ENCODE measurements at places on chromosomes 2 and 18. TPM values are rescaled to one million over a fixed set of nuclear protein-coding genes. Genes with fewer than 3 reads are reported as not detected.
A peak's percentile ranks its signal among the peaks of the same experiment; 100 is the strongest.

DNA sequence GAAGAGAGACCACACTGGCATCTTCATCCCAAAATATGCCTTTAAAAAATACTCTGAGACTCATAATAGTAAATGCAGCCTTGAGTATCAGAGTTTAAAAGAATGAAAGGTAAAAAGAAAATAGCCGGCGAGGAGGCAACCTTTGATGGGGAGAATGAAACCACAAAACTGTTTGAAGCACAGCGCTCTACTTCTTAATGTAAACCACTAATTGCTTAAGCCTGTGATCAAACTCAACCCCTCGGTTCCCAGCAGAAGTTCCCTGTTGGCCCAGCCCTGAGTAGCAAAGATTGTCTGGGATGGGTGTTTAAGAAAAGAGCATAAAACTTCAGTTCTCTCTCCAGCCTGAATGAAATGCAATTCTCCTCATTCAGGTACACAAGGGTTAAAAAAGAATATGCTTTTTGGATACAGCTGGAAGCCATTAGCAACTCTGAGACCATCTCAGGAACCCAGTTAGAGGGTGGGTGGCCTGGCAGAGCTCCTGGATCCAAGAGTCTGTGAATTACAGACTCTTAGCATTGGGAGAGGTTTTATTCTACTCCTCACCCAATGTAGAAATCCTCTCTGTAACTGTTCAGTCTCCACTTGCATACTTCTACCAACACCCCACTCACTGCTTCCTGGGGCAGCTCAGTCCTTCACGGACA, 44.8 kb downstream of the VIT start:
- DNase-seq = peak; percentile 55

DNA sequence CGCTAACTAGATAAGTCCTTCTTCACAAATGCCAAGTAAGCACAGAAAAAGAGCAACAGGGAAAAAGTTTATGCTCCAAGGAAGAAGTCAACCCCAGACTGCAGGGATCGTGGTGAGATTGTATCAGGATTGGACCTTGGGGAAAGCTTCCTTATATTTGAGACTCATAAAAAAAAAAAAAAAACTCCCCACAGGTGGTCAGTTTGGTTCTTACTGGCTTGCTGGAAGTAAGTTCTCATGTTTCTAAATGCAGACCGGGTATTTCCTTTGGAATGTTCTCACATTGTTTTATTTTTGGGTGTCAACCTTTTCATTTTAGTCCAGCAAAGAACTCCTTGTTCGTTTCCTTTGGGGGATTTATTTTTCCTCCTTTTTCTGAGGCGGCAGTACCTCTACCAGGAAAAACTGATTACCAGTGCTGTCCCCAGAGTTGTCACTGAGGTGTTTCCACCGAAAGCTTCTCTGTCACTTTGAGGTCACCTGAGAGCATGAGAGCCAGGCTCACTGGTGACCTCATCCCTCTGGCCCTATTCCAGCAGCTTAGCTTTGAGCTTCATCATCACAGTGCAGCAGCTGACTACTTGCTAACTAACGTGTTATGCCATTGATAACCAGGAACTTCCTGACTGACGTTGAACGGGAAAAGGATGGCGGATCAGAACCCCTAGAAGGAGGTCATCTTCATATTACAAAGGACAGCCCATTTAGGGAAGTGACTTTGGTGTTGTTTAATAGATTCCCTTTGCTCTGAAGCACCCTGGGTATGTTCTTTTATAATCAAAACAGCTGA, 16.8 kb upstream of the ATP8B1 start:
- DNase-seq = peak; percentile 66

GRCh38 chr2:55399815-55400214, 19.8 kb downstream of the CCDC88A start:
- DNase-seq = no peak

GRCh38 chr18:28984731-28985130, 807.8 kb upstream of the CDH2 start:
- no peak for DNase-seq

- DNase-seq = no peak
Observed at GRCh38 chr2:42117182-42117579, 52.0 kb upstream of the EML4 start.

DNA sequence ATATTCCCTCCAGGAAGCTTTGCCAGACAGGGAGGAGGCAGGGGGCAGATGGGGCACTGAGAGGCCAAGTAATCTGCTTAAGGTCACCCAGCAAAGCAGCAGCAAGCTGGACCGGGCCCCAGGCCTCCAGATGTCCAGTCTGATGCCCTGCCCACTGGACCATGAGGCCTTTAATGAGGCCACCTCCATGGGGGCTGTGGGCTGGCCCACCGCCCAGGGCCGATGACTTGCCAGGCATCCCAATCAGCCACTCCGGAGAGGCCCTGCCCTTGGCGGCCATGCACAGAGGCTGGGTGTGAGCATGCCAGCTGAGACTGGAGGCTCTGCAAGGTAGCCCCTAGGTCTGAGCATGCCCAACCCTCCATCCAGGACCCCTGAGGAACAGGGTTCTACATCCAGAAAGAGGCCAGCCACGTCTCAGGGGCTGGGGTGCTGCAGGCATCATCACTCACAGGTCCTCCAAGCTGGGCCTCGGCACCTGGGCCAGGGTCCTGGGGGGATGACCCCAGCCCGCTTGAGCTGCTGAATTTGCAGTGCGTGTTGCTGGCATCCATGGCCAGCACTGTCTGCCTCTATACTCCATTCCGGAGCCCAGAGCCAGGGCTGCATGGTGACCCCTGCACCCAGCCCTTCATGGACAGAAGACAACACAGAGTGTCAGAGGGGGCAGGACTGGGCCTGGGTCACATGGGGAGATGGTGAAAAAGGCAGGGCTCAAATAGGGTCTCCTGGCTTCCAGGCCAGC, 164.2 kb downstream of the INHBB start:
- DNase-seq = no peak

- DNase-seq = no peak
Observed at GRCh38 chr18:39870591-39870990, 2084.4 kb upstream of the PIK3C3 start.

DNA sequence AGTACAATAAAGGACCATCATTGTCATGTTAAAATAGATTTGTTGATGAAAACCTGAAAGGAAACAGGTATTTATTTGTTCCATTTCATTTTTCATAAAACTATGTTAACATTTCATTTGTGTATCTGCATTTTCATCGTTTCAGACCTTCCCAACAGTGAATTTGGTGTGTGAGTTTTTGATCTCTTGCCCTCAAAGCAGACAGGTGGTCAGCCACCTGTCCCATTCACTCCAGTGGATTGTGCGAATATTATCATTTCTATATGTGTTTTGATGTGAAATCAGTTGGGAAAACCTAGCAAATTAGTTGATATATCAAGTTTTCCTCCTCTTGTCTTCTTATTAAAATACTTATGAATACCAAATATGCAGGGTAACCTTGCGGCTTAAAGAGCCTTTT, 25.4 kb upstream of the ATP5MC3 start:
- DNase-seq = no peak

- DNase-seq = no peak
Observed at GRCh38 chr2:37318401-37318800, 6.2 kb downstream of the PRKD3 start.

GRCh38 chr18:12628706-12629702, 28.9 kb downstream of the SPIRE1 start:
- no peak for DNase-seq

GRCh38 chr2:71583876-71584275, 130.5 kb downstream of the DYSF start:
- DNase-seq = no peak

- DNase-seq = no peak
Observed at GRCh38 chr2:144935191-144935590, 415.3 kb upstream of the ZEB2 start.

GRCh38 chr2:171271386-171271785, 110.7 kb upstream of the TLK1 start:
- DNase-seq = no peak

- DNase-seq = no peak
Observed at GRCh38 chr2:214497489-214497888, 86.6 kb downstream of the VWC2L start.

DNA sequence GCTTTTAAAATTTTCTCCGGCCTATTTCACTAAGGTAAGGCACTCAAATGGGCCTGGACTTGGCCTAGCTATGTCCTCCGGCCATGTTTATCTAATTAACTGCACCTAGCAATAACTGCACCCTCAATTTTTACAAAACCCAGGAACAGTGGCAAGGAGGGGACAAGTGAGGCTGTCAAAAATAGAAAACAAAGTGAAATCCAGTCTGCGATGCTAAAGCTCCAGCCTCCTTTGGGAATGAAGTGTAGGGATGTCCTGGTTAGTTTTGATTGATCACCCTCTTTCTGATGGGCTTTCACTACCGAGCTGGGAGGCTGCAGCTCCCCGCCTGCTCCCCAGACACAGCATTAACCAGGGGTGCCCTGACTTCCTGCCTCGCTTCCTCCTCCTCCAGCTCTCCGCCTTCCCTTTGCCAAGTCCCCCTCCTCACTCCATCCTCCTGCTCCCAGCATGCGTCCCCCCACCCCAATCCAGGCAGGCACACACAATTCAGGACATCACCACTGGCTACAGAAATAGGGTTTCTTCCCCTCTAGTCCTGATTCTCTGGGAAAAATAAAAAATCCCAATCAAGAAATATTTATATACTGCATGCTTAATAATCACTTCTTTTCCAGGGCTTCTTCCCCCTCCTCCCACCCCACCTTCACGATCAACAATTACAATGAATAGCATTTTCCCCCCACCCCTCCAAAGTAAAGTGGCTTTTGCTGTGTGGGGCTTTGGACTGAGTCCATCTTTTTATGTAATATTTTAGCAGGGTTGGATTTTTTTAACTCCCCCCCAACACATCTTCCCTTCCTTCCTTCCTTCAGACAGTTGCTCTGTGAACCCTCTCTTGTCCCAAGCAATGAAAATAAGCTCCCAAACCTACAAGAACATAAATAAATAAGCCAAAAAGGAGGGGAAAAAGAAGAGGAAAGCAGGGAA, 3.3 kb upstream of the POU3F3 start:
- DNase-seq = no peak

TGFA gene
- total RNA-seq = 6.3 TPM

ATP5MC3 gene
- total RNA-seq = 151 TPM

LRRC30 gene
- total RNA-seq = 2.7 TPM

PID1 gene
- total RNA-seq = 15.4 TPM

GFPT1 gene
- total RNA-seq = 60.1 TPM

SETBP1 gene
- total RNA-seq = 30.1 TPM

MYO3B gene
- total RNA-seq = 1.8 TPM

TEKT4 gene
- not detected for total RNA-seq

PROKR1 gene
- 1.0 TPM for total RNA-seq

SCRN3 gene
- 50.3 TPM for total RNA-seq

UPP2 gene
- not detected for total RNA-seq

ANKRD62 gene
- total RNA-seq = 0.10 TPM
